ENCODE measurements at places on chromosomes 6 and 20.

- DNase-seq = no peak
Measured at GRCh38 chr20:17570347-17571152, 675 bp downstream of the DSTN start.

GRCh38 chr20:32612351-32613191 is 27.4 kb upstream of the NOL4L start:
- DNase-seq = no peak

DNA sequence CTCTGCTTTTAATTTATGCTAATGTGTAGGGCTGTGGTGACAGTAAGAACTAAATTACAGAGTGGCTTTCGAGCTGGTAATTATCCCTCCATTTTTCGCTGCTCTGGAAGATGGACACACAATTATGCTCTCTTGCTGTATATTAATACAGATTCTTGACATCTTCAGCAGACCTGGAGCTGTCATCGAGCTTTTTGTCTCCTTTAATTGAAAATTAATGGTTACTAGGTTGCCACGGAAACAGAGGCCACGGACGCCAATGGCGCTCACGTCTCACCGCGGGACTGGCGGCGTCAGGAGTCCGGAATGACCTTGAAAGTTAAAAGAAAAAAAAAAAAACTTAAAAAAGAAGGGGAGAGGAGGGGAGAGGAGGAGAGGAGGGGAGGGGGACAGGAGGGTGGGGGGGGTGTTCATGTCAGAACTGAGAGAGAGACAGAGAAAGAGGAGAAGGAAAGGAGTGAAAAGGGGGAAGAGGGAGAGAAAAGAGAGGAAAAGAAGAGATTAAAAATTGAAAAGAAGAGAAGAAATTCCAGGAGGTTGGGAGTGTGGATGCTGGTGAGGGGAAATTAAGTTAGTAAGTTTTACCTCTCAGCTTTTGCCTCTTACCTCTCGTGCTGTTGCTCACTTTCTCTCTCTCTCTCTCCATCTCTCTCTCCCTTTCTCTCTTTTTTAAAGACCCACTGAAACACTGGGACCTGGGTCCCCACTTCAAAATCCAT is 22.1 kb upstream of the FOXP4 start:
- DNase-seq = peak; percentile 69

GRCh38 chr6:67689329-67689728 is 945.8 kb upstream of the ADGRB3 start:
- DNase-seq = no peak

- no peak for DNase-seq
Measured at GRCh38 chr6:165872811-165873210, 209.8 kb upstream of the PDE10A start.

- DNase-seq = no peak
Measured at GRCh38 chr6:5290500-5290899, 29.2 kb downstream of the FARS2 start.

DNA sequence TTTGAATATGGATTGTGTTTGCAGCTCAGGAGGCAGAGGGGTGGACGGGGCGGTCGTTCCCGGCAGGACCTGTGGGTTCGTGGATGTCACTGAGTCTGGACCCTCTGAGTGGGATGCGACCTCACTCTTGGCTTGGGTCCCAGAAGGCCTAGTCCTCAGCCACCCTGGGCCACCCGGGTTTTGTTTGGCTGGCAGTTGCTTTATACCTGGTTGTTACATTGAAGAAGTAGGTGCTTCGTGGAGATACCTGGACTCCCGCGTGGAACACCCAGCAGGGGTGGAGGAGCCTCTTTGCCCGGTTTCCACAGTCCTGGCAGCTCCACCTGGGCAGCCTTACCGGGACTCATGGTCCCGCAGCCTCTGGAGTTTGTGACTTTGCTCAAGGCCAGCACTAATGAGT is 405.1 kb downstream of the TAF4 start:
- DNase-seq = no peak

GRCh38 chr20:49990271-49990720 is 7.5 kb downstream of the SNAI1 start:
- no peak for DNase-seq

GRCh38 chr6:108650781-108651180 is 90.1 kb downstream of the FOXO3 start:
- DNase-seq = no peak

DNA sequence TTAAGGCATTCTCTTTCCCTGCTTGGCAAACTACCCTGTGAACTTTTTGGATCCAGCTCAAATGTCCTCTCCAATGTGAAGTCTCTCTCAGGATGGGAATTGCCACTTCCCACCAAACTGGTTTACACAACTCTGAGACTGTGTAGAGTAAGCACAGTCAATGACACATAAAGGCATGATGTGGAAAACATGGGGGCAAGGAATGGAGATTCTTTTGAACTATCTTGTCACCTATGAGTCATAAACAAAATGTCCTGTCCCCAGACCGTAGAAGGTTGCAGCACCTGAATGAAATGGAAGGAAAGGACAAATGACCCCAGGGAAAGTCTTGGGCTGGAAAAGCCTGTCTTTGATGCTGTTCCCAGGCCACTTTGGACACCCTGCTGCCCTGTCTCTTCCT is 11.0 kb upstream of the KIF13A start:
- no peak for DNase-seq

DNA sequence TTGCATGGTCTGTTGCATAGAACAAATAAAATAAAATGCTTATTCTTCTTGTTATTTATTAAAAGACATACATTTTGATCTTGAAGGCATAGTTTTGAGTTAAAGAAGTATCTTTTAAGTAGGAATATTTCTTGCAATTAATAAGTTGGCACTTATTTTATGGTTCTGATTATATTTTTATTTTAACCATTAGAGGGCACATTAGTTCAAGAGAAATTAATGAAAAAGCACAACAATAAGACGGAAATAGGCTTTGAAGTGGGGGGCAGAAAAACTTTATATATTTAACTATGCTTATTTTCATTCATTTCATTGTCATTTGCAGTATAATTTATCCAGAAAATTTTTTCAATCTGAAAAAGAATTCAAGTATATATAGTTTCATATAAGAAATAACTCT is 44.2 kb upstream of the MAP3K7 start:
- no peak for DNase-seq

- no peak for DNase-seq
Measured at GRCh38 chr6:100633096-100633777, 168.5 kb upstream of the SIM1 start.

DNA sequence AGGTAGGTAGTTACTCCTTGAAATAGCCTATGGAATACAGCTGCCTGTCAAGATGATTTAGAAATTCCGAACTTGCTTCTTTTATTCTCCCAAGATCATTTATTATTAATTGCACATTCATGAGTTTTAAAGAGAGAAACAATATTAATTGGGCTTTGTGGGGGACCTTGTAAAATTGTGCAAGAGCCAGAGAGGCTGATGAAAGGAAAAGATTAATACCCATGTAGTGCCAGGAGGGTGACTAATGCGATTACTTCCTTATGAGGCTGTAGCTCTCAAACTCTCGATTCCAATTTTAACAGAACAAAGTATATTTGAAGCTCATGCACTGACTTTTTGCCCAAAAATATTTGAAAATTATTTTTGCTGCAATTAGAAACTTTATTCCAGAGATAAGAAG is 423.8 kb upstream of the ID4 start:
- no peak for DNase-seq

- DNase-seq = no peak
Measured at GRCh38 chr6:53347250-53347920, 1.4 kb downstream of the ELOVL5 start.

DNA sequence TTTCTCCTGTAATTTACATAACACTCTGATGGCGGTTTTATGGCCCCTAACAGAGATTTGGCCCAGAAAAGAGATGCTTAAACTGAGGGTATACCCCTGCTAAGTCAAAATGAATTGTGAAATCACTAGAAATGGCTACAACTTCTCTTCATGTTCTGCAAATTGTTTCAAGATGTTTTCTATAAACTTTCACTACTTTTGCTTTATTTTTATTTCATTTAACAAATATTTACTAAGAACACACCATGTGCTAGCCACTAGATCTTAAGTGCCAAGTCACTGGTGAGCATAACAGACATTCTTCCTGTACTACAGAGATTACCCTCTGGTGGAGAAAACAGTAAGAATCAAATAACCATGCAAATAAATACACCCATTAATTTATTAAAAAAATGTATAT is 87.6 kb downstream of the KCNQ5 start:
- no peak for DNase-seq

GRCh38 chr20:44495257-44495656 is 19.6 kb downstream of the TTPAL start:
- DNase-seq = no peak

DNA sequence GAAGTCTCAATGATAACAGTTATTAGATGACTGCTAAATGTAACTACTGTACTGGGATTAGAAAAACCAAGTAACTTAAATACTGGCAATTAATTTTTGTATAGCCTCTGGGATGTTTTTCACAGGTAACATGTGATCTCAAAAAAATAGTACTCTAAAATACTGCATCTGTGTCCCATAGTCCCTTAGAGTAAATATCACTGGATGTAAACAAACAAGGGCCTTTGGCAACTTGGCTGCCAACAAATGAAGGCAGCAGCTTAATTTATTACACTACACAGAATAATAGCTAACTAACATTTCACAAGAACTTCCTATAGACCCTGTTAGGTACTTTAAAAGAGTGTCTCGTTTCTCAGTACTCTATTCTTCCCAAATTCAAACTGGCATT is 14.0 kb downstream of the ARHGAP18 start:
- DNase-seq = no peak

DNA sequence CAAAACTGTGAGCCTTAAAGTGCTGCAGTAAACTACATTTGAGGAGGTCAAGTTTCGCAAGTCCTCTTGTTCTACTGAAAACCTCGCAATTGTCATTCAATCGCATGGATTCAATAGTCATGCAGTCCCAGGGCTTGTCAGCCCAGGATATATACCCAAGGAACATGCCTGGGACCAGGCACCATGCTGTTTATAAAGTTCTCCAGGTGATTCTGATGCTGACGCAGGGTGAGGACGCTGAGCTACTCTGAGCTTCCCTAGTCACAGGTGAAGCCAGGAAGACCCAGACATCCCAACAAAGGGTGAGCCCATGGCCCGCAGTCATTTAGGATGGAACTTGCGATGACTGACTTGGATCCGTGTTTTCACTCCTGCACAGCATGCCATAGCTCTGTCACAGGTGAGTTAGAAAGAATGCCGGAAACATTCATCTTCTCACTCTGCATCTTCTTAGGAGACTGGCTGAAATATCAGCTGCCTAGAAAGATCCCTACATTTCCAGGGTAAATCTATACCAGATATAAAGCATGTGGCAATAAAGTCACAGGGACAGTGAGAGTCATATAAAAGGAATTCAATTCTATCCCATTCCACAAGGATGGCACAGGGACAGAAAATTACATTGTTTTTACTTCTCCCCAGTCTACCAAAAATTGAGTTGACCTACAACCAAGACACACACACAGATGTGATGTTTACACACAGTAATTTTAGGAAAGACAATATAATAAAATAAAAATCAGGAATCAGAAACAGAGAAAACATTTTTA is 27.0 kb upstream of the SSTR4 start:
- no peak for DNase-seq

GRCh38 chr20:10674684-10675449 is 1.1 kb upstream of the JAG1 start:
- no peak for DNase-seq

- no peak for DNase-seq
Measured at GRCh38 chr6:80469977-80470376, 363.5 kb downstream of the BCKDHB start.

GRCh38 chr6:32168807-32169591 is 4.6 kb downstream of the EGFL8 start:
- DNase-seq = no peak

DNA sequence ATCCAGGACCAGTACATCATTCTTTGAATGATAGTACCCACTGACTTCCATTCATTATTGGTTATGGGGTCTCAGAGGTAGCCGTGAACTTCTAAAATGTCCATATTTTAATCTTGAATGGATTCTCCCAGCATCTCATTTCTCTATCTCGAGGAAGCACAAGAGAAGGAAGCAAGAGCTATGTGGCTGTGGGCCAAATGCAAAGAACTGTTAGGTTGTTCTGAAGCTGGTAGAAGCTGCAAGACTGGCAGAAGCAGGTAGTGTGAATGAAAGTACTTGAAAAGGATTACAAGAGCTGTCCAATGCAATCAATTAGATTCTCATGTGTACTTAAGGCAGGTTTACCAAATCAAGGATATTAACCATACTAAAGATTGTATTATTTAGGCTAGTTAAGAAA is 1131.8 kb downstream of the GRIK2 start:
- DNase-seq = no peak

GRCh38 chr6:137309078-137309762 is 90.0 kb upstream of the IFNGR1 start:
- no peak for DNase-seq

DNA sequence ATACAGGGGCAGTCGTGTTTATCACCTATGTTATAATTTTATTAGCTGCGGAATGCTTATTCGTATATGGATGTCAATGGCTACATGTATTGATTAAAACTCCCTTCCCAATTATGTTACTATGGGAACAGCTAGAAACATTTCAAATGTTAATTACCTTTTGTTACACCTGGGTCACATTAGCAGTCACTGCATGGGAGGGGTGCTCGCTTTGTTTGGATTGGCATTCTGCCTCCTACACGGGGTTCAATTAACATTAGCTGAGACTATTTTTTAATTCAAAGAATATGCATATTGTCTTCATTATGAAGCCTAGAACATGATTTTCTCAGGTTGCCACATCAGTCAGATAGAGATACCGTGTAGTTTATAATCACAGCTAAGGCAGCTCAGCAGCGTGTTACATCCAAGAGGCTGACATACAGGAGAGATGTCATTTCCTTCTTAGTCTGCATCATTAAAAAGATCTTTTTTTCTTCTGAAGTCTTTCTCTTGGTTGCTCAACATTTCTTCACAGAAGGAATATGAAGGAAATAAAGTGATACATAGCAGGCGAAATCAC is 76.2 kb upstream of the RPS6KA2 start:
- peak; percentile 30 for DNase-seq

GRCh38 chr6:41051873-41052272 is 1.1 kb upstream of the APOBEC2 start:
- no peak for DNase-seq

DNA sequence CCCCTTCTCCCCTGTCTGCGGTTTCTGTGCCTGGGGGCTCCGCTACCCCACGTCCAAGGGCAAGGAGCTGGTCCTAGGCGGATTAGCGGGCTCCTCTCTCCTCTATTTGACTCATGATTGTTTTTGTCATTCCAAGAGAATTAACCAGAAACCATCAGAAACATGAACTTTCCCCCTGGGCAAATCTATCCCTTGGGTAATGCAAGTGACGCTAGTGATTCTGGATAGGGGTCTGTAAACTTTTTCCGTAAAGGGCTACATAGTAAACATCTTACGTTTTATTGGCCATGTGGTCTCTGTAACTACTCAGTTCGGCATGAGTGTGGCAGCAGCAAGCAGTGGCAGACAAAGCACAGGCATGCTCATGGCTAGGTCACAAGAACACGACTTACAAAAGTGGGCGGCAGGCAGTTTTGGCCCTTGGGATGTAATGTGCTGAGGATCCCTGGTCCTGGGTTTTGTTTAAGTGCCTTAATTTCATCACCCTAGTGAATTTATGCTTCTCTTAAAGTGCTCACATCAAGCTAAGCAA is 654 bp downstream of the CST11 start:
- DNase-seq = no peak

Measured in NCI-H1417 treated with DMSO at 0.1 percent for 48 hours (cell line).